Sciatic nerve (tissue), 2 donors: ENCODE measurements at places on chromosomes 7 and 10.
A peak's percentile ranks its signal among the peaks of the same experiment; 100 is the strongest.

DNA sequence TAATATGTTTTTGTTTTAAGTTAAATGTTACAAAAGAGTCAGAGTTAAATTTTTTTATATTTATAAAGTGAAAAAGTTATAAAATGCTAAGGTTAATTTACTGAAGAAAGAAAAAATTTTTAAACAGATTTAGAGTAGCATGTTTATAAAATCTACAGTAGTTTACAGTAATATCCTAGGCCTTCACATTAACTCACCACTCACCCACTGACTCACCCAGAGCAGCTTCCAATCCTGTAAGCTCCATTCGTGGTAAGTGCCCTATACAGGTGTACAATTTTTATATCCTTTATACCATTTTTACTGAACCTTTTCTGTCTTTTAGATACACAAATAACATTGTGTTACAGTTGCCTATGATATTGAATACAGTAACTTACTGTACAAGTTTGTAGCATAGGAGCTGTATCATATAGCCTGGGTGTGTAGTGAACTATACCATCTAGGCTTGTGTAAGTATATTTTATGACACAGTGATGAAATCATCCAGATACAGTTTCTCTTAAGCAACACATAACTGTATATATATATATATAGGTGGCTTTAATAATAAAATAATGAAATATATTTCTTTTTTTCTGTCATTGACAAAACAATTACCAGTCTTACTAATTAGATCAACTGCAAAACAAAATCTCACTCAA, 79.6 kb downstream of the PTEN start:
- no peak for DNase-seq

DNA sequence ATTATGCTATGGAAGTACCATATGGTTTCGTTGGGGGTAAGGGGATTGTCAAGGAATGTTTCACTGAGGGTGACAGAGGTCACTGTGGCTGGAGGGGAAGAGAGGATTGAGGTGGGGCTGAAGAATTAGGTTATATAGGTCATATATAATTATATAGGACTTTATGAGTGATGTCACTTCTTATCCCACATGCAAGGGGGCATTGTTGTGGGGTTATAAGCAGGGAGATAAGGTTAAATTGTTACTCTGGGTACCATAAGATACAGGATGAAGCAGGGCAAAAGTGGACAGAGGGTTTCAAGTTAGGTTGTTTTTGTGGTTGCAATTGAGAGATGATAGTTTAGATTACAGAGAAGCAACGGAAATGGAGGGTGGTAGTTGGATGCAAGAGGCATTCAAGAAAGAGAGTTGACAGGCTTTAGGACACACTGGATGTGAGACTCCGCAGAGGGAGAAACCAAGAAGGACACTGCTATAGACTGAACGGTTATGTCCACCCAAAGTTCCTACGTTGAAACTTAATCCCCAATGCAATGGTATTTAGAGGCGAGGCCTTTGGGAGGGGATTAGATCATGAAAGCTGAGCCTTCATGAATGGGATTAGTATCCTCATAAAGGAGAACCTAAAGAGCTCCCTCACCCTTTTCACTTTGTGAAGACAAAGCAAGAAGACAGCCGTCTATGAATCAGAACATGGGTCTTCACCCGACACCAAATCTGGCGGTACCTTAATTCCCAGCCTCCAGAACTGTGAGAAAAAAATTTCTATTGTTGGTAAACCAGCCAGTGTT, 7.0 kb upstream of the PRR15 start:
- no peak for DNase-seq

DNA sequence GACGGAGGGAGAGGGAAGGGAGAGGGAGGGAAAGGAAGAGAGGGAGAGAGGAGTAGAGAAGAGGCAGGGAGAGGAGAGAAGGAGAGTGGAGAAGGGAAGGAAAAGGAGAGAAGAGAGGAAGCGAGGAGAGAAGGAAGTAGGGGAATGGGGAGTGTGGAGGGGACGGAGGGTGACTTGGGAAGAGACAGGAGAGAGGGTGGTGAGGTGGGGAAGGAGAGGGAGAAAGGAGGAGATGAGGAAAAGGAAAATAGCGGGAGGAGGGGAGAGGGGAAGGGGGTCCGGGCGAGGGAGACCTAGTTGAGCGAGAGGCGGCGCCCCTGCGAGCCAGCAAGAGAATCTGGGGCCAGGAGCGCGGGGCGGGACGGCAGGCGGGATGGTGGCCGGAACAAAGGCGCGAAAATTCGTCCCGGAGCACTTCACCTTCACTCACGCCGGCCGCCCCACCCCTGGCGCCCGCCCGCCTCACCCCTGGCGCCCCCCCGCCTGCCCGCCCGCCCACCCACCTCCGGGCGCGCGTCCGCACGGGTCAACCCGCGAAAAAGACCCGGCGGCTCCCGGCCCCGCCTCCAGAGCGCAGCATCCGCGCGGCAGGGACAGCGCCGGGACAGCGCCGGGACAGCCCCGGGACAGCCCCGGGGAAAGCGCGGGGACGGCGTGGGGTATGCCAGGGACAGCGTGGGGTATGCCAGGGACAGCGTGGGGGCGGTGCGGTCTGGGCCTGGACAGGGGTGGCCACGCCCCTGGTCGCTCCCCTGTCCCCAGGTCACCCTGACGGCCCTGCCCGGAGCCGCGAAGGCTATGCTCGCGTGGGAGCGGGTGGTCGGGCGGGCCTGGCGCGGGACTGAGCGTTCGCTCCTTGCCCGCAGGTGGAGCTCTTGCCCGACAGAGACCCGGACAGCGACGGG, 4.2 kb downstream of the VSTM2A start:
- no peak for DNase-seq

DNA sequence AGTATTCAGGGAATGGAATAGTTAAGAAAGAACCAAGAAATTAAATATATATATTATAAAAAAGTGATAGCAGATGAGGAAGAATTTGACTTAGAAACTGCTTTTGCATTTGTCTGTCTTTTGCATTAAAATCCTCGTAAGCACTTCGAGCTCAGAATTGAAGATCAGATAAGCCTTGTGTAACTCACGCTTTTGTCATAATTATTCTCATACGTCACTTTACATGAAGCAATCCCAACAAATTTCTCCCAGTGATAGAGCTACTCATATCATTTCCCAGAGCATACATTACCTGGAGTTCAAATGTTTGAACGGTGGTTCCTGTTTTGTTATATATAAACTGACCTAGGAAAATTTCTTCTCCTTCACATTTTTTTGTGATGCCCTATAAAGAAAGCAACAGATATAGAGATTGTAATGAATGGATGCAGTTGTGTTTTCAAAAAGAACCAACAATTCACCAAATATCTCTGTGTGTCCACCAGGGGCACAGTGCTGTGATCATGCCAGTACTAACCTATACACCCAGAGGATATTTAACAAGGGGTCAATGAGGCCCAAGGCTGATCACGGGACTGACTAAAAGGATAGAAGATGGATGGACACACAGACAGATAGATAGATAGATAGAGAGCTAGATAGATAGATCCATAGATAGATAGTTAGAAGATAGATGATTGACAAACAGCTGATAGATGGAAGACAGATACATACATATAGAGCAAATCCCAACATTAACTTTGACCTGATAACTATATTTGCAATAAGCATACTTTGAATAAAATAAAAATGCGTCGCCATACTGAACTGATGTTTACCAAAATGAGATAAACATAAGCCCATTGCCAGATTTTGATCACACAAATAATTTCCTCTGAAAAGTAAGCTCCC, 9.3 kb upstream of the HUS1 start:
- DNase-seq: no peak

DNA sequence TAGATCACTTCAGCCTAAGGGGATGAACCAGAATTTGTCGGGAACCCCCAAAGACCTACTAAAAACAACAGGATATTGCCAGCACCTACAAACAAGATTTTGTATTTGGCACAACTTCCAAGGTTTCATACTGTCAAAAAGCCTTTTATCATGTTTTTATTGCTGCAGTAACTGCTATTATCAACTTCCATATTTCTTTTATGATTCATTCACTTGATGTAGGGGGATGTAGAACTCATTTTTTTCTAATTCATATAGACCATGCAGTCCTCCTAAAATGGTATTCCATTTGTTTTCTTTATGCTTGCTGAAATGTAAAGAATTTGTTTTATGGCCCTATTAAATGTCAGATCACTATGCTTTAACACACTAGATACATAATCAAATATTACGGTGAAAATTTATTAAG, 30.0 kb upstream of the WNT16 start:
- no peak for DNase-seq

- DNase-seq: no peak
These were observed 35.7 kb downstream of the PDZD8 start for GRCh38 chr10:117339578-117339977.

DNA sequence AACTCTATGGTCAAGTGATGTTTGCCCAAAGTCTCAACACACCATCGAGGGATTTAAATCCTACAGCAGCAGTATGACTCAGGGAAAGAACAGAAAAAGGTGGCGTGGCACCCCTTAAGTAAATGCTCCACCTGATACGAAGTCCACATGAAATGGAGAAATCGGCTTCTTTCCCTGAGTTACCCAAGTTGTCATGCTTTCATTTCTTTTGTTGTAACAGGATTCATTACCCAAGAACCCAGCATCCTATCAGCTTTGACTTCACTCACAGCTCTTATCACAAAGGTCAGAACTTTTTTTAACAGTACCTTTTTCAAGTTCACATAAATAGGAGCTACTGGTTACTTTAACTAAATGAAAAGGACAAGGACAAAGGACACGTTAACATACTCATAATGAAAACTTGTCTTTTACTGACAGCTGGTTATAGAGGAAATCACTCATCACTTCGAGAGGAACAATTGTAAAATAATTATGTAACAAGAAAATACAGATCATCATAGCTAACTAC, 219.8 kb upstream of the FRMD4A start:
- no peak for DNase-seq

GRCh38 chr10:88343761-88344484, 239.2 kb downstream of the RNLS start:
- no peak for DNase-seq

DNA sequence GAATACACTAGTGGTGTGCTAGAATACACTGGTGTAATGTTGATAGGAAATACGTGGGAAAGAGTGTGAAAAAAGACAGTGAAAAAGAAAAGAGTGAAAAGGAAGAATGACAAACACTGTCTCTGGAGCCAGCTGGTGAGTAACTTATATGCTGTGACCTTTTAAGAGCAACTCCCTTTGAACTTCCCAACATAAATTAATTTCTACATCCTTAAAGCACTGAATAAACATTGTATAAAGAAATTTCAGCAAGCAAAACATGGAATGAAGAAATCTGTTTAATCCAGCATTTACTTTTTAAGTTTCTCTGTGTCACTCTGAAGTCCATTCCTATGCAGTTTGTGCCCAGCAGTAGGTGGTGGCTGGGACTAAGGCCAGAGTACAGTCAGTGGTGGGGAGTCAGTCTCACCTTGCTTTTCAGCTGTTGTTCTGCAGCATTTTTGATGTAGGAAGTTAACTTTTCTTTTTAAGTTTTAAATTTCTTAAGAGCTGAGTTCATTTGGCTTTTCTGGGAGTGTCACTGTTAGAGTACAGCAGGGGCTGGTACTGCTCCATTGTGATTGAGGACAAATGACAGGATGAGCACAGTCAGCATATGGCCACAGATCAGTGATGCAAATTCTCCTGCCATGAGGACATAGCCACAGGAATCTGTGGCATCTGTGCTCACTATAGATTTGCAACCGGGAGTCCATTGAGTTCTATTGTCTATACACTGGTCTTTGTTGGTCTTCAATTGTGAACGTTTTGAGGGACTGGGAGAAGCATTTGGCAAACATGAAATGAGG, 321.8 kb downstream of the ZNF248 start:
- no peak for DNase-seq

- DNase-seq: peak; percentile 18
These were observed 14.6 kb upstream of the GDI2 start for GRCh38 chr10:5827841-5828240.

- no peak for DNase-seq
These were observed 5.1 kb downstream of the PRLHR start for GRCh38 chr10:118590334-118590733.

GRCh38 chr7:45325378-45325777, 167.8 kb downstream of the RAMP3 start:
- DNase-seq: no peak
